ENCODE measurements at places on chromosomes 1 and 21.

GRCh38 chr1:67001682-67002425 lies 52.1 kb downstream of the SLC35D1 start:
- no peak for DNase-seq

- DNase-seq = peak; percentile 61
Measured at GRCh38 chr1:18100491-18101063, 7.0 kb upstream of the IGSF21 start.

GRCh38 chr1:151436985-151437384 lies 22.3 kb downstream of the POGZ start:
- no peak for DNase-seq

- DNase-seq = peak; percentile 5
Measured at GRCh38 chr1:234478481-234479309, at the start of gene TARBP1. Gene TARBP1 (minus strand): TSS chr1:234479179. CDS start chr1:234479103, 76 bp downstream.

All from NCI-H187 (cell line).